Kidney epithelial cell (primary cell): ENCODE measurements at places on chromosomes 2 and 18.

GRCh38 chr2:99692785-99693184 lies 203.0 kb upstream of the REV1 start:
- no peak for DNase-seq

DNA sequence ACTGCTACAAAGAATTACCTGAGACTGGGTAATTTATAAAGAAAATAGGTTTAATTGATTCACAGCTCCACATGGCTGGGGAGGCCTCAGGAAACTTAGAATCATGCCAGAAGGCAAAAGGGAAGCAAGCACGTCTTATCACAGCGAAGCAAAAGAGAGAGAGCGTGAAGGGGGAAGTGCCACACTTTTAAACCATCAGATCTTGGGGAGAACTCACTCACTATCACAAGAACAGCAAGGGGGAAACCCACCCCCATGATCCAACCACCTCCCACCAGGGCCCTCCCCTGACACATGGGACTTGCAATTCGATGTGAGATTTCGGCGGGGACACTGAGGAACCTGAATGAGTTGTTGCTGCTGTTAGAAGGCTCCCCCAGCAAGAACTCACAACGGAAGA lies 220.2 kb upstream of the PIEZO2 start:
- DNase-seq = no peak

GRCh38 chr18:8277270-8277669 lies 332.0 kb upstream of the RAB12 start:
- DNase-seq = no peak

- no peak for DNase-seq
Observed at GRCh38 chr2:237350597-237350996, 63.4 kb downstream of the COL6A3 start.

GRCh38 chr2:113818382-113818951 lies 62.0 kb upstream of the SLC35F5 start:
- peak; percentile 100 for DNase-seq

- no peak for DNase-seq
Observed at GRCh38 chr2:235749121-235749770, 255.4 kb downstream of the AGAP1 start.

- no peak for DNase-seq
Observed at GRCh38 chr2:48358982-48359381, 171.0 kb upstream of the STON1 start.

GRCh38 chr18:21004726-21005125 lies 106.9 kb downstream of the ROCK1 start:
- no peak for DNase-seq

DNA sequence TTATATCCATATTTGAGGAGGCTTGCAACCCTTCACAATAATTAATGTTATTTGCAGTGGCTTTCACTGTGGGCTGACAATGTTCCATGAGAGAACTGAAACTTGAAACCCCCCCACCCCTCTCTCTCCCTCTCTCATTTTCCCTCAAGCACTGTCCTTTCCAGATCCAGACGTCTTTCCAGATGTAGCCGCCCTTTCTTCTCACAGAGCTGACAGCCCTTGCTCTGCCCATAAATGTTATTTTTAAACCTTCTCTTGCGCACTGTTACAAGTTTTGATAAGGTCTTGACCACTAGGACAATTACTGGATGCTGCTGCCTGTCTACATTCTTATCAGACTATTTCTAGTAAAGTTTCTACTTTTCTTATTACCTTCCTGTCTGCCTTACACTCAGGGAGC lies 91.4 kb upstream of the LINC00305 start:
- no peak for DNase-seq

DNA sequence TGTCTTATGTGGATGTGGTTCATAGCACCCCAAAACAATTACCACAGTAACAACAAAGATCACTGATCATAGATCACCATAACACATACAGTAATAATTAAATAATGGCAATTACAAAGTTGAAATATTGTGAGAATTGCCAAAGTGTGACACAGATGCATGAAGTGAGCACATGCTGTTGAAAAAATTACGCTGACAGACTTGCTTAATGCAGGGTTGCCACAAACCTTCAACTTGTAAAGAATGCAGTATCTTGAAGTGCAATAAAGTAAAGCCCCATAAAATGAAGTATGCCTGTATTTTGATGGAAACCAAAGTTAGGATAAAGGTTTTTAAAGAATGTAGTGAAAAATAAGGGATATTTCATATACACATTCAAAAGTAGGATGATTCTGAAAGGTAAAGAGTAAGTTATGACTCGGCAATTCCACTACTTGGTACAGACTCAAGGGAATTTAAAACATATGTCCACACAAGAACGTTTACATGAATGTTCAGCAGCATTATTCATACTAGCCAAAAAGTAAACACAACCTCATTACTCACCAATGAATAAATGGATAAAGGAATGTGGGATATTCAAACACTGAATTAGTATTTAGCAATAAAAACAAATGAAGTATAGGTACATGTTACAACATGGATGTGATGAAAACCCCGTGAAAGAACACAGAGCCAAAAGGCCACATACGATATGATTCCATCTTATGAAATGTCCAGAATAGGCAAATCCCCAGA lies 61.6 kb downstream of the SCN9A start:
- DNase-seq = peak; percentile 9

DNA sequence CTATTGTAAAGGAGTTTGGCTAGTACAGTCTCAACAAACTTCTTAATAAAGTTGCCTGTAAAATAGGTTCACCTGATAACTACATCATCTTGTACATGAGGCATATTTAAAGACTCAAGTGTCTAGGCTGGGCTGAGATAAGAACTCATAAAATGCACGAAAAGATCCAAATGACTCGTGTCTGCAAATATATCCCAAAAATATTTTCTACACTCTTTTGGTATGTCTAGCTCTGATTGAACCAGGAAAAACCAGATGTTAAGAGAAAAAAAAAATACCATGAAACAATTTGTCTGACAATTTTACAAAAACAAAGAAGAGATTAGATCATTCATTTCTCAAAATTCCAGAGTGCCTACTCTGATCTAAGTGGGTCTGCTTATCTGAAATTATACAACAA lies 166.9 kb upstream of the OSR1 start:
- no peak for DNase-seq

- no peak for DNase-seq
Observed at GRCh38 chr2:26534098-26534864, 56.4 kb upstream of the OTOF start.

DNA sequence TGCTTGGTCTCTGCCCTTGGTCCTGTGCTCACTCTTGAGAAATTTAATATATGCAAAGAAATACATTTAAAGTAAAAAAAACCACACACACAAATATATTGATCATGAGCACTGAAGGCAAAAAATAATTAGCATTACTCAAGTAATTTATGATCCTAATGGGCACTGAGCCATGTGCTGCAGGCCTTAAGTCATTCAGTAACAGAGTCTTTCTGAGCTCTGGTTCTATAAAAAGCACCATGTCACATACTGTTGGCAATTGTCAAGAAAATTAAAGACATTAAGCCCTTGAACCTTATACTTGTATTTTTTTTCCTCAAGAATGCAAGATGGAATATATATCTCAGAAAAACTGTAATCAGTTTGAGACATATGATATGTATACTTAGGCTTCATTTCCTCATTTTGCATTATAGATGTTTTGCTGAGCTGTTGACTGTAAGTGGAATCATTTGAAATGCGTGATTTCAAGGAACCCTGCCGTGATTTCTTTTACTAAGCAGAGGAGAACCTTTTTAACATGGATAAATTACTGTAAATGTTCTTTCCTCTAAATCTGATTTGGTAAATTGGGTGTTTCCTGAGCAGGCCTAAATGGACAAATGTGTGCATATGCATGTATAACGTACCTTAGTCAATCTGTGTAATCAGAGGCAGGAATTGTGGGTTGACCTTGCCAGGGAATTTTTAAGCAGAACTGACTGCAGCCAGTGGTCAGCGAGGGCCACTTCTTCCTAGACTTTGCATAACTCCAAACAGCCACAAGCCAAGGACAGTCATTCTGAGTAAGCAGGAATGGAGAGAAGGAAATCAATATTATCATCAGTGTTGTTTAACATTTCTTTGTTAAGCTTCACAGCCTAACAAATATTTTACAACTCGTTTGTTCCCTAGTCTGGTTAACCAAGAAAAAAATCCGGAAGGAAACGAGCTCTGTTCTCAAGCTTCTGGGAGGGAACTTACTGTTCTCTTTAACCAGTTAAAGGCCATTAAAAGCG lies 191.5 kb upstream of the ATP5MC3 start:
- DNase-seq = peak; percentile 23

- no peak for DNase-seq
Observed at GRCh38 chr2:136116813-136117390, 1.0 kb downstream of the CXCR4 start.

GRCh38 chr2:199727306-199727705 lies 123.7 kb downstream of the FTCDNL1 start:
- no peak for DNase-seq

DNA sequence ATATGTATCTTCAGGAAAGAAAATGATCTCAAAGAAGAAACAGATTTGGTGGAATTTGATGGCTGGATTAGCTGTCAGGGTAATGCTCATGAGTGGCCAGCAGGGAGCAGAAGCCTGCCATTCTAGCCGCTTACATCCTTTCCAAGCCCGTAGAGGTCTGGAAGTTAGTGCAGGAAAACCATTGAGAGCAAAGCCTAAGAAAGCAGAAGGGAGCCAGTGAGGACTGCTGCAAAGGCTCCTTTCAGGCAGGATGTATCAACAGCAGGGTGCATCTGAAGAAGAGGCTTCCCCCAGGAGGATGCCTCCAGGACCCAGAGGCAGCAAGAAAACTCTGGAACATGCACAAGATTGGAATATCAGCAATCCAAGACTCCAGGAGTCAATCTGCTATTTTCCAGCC lies 22.9 kb upstream of the LBH start:
- no peak for DNase-seq

DNA sequence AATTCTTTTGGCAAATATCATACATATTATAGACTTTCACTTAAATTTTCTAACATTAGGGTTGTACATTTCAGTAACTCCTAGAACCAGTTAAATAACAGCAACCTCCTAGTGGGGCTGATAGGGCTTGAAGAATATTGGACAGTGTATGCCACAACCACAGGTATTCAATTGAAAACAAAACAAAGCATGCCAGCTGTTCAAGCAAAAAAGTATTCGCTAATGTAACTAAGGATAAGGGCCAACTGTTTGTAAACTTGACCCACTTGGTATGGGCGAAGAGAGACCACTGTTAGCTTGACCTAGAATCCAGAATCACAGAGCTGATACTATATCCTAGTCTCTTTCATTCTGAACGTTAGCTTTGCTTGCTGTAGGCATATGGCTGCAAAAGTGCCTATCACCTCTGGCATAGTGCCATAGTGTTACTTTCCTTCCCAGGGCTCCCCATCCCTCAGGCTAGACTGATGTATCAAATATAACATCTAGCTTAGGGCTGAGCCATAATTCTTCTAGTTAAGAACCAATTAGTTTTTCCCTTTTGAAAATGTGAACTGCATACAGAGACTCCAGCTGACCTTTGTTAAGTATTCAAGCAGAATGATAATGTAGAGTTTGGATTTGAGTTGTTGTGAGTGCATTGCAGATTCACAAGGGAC lies 458.8 kb upstream of the NRXN1 start:
- no peak for DNase-seq
